ENCODE measurements at places on chromosomes 1 and 21. TPM values are rescaled to one million over a fixed set of nuclear protein-coding genes. Genes with fewer than 3 reads are reported as not detected.

- no peak overlapping the region for H3K4me3 ChIP-seq
- no peaks in the 10 kb centered on the region for H3K36me3 ChIP-seq
- no peaks in the 10 kb centered on the region for H3K4me1 ChIP-seq
Observed at GRCh38 chr21:41048623-41049022, 119.3 kb upstream of the BACE2 start.

DNA sequence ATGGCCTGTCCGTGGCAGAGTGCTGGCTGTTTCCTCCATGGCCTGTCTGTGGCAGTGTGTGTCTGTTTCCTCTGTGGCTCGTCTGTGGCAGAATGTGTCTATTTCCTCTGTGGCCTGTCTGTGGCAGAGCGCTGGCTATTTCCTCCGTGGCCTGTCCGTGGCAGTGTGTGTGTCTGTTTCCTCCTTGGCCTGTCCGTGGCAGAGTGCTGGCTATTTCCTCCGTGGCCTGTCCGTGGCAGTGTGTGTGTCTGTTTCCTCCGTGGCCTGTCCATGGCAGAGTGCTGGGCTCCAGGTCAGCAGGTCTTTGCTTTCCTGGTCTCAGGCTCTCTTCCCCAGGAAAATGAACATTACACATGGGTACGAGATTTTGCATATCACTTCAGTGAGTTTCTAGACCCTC, 138.4 kb upstream of the IPO9 start:
- peaks cover 37% of the 10 kb centered on the region for H3K4me1 ChIP-seq
- no peaks in the 10 kb centered on the region for H3K36me3 ChIP-seq
- no peak for DNase-seq
- H3K27ac ChIP-seq = no peak overlapping the region
- no peak overlapping the region for H3K4me3 ChIP-seq
- no peaks in the 10 kb centered on the region for H3K27me3 ChIP-seq

GRCh38 chr21:37746849-37747248, 169.4 kb downstream of the KCNJ6 start:
- no peak overlapping the region for H3K4me3 ChIP-seq
- no peak for DNase-seq
- no peaks in the 10 kb centered on the region for H3K36me3 ChIP-seq
- no peaks in the 10 kb centered on the region for H3K27me3 ChIP-seq
- H3K4me1 ChIP-seq = no peaks in the 10 kb centered on the region

DNA sequence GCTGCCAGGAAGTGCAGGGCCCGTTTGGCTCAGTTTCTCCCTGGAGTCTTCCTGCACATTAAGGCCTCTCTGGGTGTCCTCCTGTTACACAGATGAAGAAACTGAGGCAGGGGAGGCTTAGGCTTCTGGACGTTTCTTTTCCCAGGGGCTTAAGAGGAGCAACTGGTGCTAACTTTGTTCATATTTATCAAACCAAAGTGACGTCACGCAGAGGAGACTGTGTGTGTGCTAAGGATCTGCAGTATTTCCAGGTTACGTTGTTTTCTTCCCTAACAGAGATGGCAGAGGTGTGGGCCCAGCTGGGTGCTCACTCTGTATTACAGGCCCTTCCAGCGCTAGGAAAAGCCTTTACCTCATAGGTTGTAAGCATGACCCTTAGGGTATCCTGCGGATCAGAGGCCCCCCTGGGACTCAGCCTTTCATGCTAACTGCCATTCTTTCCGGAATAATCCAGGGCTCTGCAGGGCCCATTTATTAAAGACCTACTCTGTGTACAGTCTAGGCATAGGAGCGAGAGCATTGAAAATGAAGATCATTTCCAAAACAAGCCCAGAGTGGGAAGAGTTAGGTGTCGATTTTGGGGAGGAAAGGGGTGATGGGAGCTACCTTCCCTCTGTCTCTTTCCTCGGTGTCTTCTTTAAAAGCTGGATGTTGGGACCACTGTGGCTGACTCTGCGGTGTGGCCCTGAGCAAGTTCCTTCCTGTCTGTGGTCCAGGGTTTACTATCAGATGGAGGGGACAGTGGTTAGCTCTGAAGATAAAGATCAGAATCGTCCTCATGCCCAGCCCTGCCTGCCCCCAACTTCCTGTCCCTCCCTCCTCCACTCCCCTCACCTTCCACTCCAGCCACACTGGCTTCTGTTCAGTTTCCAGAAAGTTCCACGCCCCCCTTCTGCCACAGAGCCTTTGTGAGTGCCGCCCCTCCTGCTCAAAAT, 4.6 kb downstream of the AGTRAP start:
- H3K4me1 ChIP-seq = no peaks in the 10 kb centered on the region
- no peaks in the 10 kb centered on the region for H3K36me3 ChIP-seq
- no peaks in the 10 kb centered on the region for H3K27me3 ChIP-seq
- H3K4me3 ChIP-seq = no peak overlapping the region

DNA sequence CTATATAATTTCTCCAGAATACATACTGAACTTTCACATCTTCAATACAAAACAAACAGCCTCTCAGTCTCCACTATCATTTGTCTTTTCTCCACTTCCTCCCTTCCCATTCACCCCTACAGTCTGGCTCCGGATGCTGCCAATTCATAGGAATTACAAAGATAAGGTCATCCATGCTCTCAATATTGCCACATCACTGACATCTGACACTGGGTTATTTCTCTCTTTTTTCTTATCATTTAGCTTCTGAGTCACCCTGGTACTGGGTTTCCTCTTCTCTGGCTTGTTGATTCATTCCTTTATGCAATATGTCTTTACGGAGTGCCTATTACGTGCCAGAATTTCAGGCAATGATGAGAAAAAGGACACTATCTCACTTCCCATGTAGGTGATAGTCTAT, 3.1 kb upstream of the SH3BP5L start:
- H3K36me3 ChIP-seq = no peaks in the 10 kb centered on the region
- no peak for DNase-seq
- H3K27ac ChIP-seq = no peak overlapping the region
- no peaks in the 10 kb centered on the region for H3K27me3 ChIP-seq
- no peak overlapping the region for H3K4me3 ChIP-seq

GRCh38 chr1:234683861-234684632, 74.1 kb upstream of the IRF2BP2 start:
- H3K4me1 ChIP-seq = peaks cover 5% of the 10 kb centered on the region
- no peaks in the 10 kb centered on the region for H3K27me3 ChIP-seq
- peak overlapping the region; percentile 58 for H3K27ac ChIP-seq

- peaks cover 55% of the 10 kb centered on the region for H3K4me1 ChIP-seq
- peaks cover 2% of the 10 kb centered on the region for H3K27me3 ChIP-seq
- no peak overlapping the region for H3K27ac ChIP-seq
- no peaks in the 10 kb centered on the region for H3K36me3 ChIP-seq
- H3K4me3 ChIP-seq = no peak overlapping the region
- DNase-seq = no peak
Observed at GRCh38 chr1:26354972-26355371, 1.0 kb upstream of the CRYBG2 start.

DNA sequence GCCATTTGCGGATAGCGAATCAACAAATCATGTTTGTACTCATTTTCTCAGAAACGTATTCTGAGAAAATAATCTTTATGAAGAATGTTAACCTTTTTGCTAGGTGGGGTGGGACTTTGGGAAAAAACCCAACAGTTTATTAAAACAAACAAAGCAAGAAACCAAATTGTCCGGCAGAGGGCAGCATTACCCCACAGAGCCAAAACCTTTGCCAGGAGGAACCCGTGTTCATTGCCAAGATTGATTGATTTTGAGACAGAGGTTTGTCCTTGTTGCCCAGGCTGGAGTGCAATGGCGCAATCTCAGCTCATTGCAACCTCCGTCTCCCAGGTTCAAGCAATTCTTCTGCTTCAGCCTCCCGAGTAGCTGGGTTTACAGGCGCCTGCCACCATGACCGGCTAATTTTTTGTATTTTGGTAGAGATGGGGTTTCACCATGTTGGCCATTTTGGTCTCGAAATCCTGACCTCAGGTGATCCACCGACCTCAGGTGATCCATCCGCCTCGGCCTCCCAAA, 70.8 kb upstream of the RHOU start:
- H3K27me3 ChIP-seq = peaks cover 10% of the 10 kb centered on the region
- no peaks in the 10 kb centered on the region for H3K4me1 ChIP-seq
- H3K27ac ChIP-seq = no peak overlapping the region

DNA sequence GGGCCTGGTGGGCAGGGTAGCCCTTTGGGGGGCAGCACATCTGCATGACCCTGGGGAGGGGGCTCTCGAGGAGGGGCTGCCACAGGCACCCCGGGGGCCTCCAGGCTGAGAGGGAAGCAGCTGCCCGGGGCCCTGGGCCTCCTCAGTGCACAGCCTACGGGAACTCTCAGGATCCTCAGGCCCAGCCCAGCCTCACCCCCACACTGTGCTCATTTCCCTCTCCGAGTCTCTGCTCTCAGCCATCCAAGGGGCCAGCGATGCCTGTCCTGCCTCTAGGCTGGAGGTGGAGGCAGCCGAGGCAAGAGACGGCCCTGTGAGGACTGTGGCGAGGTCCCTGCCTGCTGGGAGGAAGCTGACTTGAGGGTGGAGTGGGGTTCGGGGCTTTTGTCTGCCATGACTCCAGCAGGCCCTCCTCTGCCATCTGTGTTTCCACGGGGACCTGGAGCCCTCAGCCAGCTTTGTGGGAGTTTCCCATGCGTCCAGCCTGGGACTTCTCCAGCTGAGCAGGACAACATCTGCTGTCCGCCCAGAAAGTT, 7.2 kb upstream of the PLEKHG5 start:
- no peak for DNase-seq
- H3K4me1 ChIP-seq = peaks cover 21% of the 10 kb centered on the region
- no peak overlapping the region for H3K27ac ChIP-seq
- peaks cover 34% of the 10 kb centered on the region for H3K27me3 ChIP-seq
- H3K36me3 ChIP-seq = no peaks in the 10 kb centered on the region
- H3K4me3 ChIP-seq = no peak overlapping the region

DNA sequence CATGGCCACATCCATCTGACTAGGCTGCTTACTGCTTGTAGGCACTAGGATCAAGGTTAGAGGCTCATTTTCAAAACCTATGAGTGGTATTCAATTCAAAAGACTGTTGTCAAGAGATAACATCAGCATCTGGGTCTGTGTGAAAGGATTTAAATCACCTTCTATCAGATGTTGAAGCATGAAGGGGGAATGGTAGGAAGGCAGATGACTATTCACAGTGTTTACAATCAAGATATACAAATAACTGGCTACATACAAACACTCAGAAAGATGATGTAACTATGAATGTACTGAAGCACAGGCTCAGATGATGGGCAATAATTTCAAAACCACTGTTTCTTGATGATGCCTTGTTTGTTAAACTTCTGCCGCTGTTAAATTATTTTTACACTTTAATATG, 249.2 kb downstream of the SLC45A1 start:
- no peaks in the 10 kb centered on the region for H3K36me3 ChIP-seq
- no peak for DNase-seq

DNA sequence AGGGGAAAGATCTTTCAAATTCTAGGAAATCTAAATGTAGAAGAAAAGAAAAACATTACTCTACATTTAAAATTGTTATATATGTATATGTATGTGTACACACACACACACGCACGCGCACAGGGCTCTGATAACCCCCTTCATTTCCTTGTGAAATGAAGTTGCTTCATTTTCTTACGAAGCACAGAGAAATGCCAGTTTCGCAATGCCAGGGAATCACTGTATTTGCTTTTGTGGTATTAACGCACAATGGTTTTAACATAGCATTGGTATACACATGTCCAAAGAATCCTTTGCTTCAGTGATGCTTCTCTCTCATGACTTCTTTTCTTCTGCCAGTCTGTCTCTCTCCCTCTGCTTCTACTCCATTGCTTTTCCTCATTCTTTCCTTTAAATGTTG, 8.4 kb upstream of the DDAH1 start:
- no peak for DNase-seq
- H3K27me3 ChIP-seq = no peaks in the 10 kb centered on the region
- H3K36me3 ChIP-seq = no peaks in the 10 kb centered on the region
- no peak overlapping the region for H3K27ac ChIP-seq
- no peak overlapping the region for H3K4me3 ChIP-seq
- H3K4me1 ChIP-seq = no peaks in the 10 kb centered on the region

DNA sequence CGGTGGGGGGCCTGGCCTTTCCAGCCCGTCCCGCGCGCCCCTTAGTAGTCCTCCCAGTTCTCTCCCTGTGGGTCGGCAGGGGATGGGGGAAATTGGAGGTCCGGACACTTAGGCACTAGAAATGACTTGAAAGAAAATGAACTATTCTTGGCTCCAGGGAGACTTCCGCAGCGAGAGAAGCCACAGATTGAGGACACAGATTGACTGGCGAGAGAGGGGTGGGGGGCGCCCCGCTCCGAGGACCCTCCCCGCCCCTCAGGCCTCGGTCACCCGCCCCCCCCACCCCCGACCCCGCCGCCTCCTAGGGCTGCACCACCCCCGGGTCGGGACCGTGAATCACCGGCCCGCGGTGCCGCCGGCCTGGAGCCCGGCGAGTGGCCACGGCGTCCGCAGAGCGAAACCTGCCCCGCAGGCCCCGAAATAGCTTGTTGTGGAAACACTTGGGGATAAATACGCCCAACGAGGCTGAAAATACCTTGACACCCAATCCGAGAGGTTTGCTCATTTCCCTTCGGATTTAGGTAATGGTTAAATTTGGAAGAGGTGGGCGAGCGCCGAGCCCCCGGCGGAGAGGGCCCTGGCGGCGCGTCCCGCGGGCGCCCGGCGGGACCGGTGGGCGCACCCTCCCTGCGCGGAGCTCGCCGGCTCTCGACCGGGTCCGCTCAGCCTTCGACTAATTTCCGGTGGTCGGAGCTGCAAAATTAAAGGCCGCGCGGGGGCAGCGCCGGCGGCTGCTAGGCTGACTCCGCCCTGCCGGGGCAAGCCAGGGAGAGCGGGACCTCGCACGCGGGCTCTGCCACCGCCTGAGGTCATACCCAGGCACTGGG, at the start of gene GFI1:
GFI1 (minus strand) TSS at position 675 of the 827 bp plus-strand sequence. CDS start 3,438 bp downstream, outside the sequence.
- no peaks in the 10 kb centered on the region for H3K36me3 ChIP-seq
- H3K27me3 ChIP-seq = peaks cover 83% of the 10 kb centered on the region
- H3K4me3 ChIP-seq = peak within 1 kb of the TSS; percentile 36
- peak within 1 kb of the TSS; percentile 71 for H3K27ac ChIP-seq
- peaks cover 12% of the 10 kb centered on the region for H3K4me1 ChIP-seq

GRCh38 chr1:224502459-224503160, 68.0 kb upstream of the WDR26 start:
- H3K27ac ChIP-seq = peak overlapping the region; percentile 91
- peaks cover 81% of the 10 kb centered on the region for H3K4me1 ChIP-seq
- no peak overlapping the region for H3K4me3 ChIP-seq
- DNase-seq = peak; percentile 71
- no peaks in the 10 kb centered on the region for H3K27me3 ChIP-seq

GRCh38 chr1:185733818-185734735, at the start of gene HMCN1:
Gene HMCN1 (plus strand): TSS chr1:185734391. CDS start chr1:185734780, 389 bp downstream.
- peak within 1 kb of the TSS; percentile 70 for H3K27ac ChIP-seq
- H3K4me3 ChIP-seq = peak within 1 kb of the TSS; percentile 35
- peaks cover 63% of the 10 kb centered on the region for H3K27me3 ChIP-seq
- DNase-seq = peak; percentile 54

DNA sequence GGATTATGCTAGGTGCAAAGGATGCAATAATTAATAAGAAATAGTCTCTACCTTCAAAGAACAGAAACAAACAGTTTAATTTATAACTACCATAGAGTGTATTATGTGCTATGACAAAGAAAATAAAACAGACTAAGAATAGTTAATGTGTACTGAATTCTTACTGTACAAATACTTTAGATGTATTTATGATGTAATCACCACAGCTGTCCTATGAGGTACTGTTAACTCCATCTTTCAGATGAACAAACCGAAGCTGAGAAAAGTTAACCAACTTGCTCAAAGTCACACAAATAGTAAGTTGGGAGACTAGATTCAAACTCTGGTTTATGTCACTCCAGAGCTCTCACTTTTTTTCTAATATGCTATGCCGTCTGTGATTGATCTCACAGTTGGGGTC, 77.0 kb upstream of the FGGY start:
- no peaks in the 10 kb centered on the region for H3K27me3 ChIP-seq
- no peaks in the 10 kb centered on the region for H3K4me1 ChIP-seq
- H3K36me3 ChIP-seq = no peaks in the 10 kb centered on the region
- no peak overlapping the region for H3K27ac ChIP-seq
- H3K4me3 ChIP-seq = no peak overlapping the region
- DNase-seq = no peak

CELA2A gene
- total RNA-seq = not detected

MAST2 gene
- total RNA-seq = 160 TPM

PTPN7 gene
- not detected for total RNA-seq

MXRA8 gene
- 145 TPM for total RNA-seq

AIRE gene
- not detected for total RNA-seq

EPHB2 gene
- total RNA-seq = 152 TPM

RPE65 gene
- total RNA-seq = not detected

CNN3 gene
- total RNA-seq = 45.2 TPM
